ENCODE measurements at places on chromosomes 16 and 17. TPM values are rescaled to one million over a fixed set of nuclear protein-coding genes. Genes with fewer than 3 reads are reported as not detected.

GNG13 gene
- total RNA-seq, result not detected

GRCh38 chr17:19702217-19702641 lies 14.2 kb downstream of the SLC47A2 start:
- DNase-seq, result no peak

MAF gene
- total RNA-seq, result 3.5 TPM

FOXN1 gene
- total RNA-seq, result not detected

GPR142 gene
- total RNA-seq, result not detected

GRCh38 chr16:86515413-86515776 lies 5.1 kb downstream of the FOXF1 start:
- DNase-seq, result peak; percentile 50

DNA sequence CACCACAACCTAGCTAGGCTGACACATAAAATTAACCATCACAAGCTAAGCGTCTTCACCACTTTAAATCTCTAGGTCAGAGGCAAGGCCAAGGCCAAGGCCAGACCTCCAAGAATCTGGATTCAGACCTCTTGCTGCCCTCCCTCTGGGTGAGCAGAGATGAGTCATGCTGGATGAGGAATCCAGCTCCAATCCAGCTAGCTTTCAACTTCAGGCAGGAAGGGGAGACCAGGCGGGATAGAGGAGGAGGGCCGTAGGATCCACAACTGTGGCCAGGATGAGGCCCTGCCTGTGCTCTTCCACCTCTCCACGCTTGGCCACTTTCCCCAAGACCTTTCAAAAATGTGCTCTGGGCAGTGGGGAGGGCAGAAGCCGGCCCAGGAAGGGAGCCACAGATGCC lies 14.7 kb downstream of the LRRC75A start:
- peak; percentile 90 for DNase-seq

All from fibroblast of villous mesenchyme (primary cell).